ENCODE measurements at places on chromosomes 12 and 14.

GRCh38 chr12:48454667-48455066 is 17.7 kb upstream of the ANP32D start:
- DNase-seq: peak; percentile 41

GRCh38 chr14:37247791-37248461 is 50.2 kb downstream of the MIPOL1 start:
- DNase-seq: no peak

DNA sequence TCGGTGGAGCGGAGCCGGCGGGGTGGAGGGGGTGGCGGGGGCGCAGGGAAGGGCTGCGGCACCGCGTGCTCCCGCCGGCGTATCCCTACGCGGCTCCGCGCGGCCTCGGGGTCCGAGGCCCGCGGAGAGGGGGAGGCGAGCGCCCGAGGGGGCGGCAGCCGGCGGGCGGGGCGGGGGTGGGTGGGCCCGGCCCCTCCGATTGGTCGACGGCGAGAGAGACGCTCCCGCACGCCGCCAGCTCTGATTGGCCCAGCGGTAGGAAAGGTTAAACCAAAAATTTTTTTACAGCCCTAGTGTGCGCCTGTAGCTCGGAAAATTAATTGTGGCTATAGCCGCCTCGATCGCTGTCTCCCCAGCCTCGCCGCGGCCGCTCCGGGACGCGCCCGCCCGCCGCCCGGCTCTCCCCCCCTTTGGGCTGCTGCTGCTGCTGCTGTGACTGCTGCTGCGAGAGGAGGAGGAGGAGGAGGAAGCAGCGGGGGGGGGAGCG is at the start of gene FOXG1:
Gene FOXG1 (plus strand): TSS at position 319 of the 487 bp plus-strand sequence. CDS start 493 bp downstream, outside the sequence.
- no peak for DNase-seq

DNA sequence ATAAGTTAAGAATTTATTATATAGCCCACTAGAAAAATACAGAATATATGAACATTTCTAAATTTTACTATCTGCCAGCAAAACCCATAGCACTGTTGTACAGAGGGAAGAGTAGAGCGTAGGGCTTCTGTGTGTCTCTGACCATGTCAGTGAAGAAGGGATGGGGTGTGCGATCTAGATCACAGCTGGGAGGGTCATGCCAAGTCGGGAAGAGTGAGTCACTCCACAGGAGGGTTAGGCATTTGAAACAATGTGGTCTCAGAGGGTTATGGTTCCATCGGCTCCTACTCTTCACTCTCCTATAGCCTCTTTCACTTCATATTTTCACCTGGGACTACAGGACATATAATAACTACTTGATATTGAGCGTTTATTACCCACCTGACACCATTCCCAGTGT is 185.1 kb upstream of the DDHD1 start:
- DNase-seq: no peak

DNA sequence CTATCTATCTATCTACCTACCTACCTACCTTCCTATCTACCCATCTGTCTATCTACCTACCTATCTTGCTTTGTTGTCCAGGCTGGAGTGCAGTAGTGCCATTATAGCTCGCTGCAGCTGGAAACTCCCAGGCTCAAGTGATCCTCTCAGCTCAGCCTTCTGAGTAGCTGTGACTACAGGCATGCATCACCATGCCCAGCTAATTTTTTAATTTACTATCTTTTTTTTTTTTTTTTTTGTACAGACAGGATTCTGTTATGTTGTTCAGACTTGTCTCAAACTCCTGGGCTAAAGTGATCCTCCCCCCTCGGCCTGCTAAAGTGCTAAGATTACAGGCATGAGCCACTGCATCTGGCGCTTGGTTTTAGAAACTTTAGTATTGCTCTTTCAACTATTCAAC is 762.4 kb downstream of the SLC6A15 start:
- DNase-seq: no peak

DNA sequence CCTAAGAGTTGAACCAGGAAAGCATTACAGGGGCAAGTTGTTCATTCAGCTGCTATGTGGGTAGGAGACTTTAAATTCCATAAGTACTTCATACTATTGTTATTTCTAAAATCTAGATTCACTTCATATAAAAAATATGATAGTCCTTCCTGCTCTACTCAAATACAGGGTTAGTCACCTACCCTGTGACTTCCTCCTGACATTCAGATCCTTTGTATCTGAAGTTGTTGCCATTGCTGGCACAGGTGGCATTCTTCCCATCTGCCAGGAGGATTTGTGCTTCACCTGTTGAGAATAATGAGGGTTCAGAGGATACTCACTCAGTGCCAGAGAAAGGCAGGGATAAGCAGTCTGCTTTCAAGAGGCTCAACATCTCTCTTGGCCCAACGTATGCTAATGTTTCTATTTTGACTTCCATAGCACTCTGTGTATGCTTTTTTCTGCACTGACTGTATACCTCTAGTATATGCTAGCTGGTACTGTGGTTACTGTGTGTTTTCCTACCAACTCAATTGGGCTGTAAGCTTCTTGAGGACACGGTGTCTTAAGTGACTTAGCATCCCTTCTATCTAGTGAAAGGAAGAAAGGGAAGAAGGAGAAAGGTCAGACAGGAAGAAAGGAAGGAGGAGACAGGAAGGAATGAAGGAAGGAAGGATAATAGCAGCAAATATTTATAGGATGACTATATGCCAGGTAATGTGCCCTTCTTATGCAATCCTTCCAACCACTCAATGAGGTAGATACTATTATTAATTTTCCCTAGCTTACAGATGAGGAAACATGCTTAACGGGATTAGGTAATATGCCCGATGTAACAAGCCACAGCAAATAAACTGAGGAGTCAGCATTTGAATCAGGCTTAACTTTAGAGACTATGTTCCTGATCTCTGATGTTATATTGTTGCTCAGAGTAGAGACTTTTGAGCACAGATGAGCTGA is 38.5 kb upstream of the FGF6 start:
- no peak for DNase-seq

- DNase-seq: no peak
Observed at GRCh38 chr12:31558521-31558920, 32.4 kb downstream of the DENND5B start.

- DNase-seq: no peak
Observed at GRCh38 chr14:99758121-99758821, 34.9 kb upstream of the EML1 start.

DNA sequence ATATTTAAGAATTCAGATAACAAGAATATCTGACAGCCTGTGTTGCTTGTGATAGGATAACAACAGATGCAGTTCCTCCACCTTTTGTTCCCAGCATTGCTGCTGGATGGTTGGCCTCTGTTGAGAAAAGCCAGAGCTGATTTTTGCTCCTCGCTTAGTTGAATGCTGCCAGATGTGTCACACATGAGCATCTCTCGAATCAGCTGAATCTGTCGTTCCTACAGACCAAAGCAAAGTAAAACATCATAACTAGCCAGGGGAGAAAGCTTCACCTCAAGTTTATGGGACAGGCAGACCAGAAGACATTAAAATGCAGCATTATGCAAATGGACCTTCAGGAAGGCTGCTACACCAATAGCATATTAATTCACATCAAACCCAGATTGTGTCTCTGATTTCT is 20.1 kb downstream of the RACGAP1 start:
- DNase-seq: no peak

- DNase-seq: peak; percentile 12
Observed at GRCh38 chr12:99810718-99811593, 163.4 kb downstream of the GARIN6 start.

- DNase-seq: no peak
Observed at GRCh38 chr14:56801920-56802319, 8.4 kb downstream of the OTX2 start.

GRCh38 chr14:79375356-79375755 is 835.9 kb downstream of the DIO2 start:
- no peak for DNase-seq

DNA sequence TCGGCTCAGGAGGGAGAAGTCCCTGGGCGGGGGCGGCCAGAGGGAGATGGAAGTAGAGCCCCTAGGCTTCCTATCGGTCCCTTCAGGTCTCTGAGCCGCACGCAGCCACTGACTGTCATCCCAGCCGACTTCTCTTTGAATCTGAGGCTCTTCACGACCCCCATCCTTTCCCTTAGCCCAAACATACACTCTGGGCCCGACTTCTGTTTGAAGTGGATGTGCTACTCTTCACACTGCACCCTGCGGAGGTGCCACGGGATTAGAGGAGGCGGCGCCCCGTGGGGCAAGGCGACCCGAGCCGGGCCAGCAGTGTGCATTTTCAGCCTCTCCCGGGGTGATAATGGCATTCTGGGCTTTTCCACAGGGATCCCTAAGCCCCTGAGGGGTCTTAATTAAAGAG is 6.0 kb upstream of the DACT1 start:
- no peak for DNase-seq

- DNase-seq: no peak
Observed at GRCh38 chr12:63387771-63388170, 236.8 kb upstream of the AVPR1A start.

- DNase-seq: no peak
Observed at GRCh38 chr12:66740732-66741131, 61.9 kb upstream of the GRIP1 start.

DNA sequence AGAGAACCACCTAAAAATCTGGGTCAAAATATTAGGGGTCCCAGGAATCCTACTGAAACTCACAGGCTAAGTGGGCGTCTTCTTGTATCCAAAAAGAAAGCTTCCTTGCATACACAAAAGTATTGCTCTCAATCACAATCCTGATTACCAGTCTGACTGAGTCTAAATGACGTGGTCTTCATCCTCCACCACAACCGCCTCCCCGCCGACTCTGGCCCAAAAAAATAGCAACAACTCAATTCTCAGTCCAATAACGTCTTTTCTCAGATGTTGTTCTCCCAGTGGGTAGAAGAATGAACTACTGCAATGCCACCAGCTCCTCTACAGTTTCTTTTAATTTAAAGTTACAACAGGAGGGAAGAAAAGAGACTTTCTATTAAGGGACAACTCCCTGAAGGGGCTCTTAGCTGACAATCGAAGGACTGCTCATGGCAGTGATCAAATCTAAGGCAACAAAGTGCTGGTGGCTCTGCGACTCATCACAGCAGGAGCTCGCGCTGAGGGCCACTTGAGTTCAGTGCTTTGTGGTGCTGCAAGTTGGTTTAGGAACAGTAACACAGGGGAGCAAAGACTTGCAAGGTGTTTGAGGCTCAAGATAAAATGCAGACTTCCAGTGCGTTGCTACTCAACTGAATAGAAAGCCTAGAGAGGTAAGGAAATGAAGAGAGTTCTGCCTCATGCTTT is 394.1 kb downstream of the BCAT1 start:
- DNase-seq: no peak

GRCh38 chr12:109807954-109808643 is 25.1 kb downstream of the TRPV4 start:
- no peak for DNase-seq

GRCh38 chr12:122227341-122227740 is 1.5 kb upstream of the DIABLO start:
- DNase-seq: no peak

- no peak for DNase-seq
Observed at GRCh38 chr14:90296641-90297040, 35.1 kb downstream of the NRDE2 start.

GRCh38 chr14:38507299-38507698 is 251.4 kb upstream of the CLEC14A start:
- no peak for DNase-seq

DNA sequence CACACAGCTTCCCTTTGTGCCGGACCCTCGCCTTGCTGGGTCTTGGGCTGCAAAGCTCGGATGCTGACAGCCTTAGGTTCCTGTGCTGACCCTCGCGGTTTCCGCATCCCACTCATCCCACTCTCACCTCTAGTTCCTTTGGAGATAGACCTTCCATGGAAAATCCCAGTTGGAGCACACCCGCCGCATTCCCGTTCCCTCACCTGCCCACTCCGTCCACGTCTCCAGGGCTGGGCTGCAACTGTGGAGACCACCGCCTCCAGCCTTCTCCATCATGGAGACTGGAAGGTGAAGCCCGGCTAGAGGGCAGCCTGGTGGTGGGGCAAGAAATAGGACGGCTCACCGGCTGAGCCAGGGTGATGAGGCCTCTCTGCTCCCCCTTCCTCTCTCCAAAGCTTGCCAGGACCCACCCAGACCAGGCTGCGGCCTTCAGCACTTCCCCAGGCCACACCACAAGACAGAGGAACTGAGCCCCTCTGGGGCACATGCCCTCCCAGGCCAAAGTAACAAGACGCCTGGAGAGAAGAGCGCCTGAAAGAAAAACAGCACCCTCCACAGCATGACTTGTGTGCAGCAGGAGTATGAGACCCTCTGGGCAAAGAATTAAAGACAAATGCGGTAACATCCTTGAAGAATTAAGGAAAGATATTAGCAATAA is 15.0 kb downstream of the TMEM121 start:
- DNase-seq: no peak

GRCh38 chr14:51539571-51540037 is 112.1 kb upstream of the FRMD6 start:
- DNase-seq: peak; percentile 86

DNA sequence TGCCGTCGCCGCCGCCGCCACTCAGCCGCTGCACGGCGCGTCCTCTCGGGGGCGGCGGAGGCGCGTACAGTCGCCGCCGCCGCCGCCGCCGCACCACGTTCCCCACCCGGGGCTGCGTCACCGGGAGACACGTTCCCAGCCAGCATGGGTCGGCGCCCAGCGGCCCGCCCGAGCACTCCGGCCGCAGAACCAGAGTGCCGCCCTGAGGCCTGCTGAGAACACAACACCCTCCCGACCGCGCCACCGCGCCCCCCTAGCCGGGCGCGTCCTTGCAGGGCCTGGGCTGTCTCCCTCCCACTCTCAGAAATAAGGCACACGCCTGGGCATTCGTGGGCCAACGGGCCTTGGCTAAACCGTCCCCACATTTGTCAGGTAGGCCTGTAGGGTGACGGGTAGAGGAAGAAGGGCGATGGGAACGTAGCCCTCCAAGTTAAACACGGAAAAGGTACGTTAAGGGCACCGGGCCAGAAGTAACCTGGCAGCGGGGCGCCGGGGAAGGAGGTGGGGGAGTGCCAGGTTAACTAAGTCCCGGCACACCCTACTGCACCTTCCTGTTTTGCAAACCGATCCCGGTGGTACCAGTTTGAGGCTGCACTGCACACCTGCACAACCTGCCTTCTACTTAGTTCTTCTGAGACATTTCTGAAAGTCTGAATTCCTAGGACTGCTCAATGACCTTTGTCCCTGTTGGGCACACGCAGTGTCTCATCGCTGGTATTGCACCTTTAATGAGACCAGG is at the start of gene MAP4K5:
Gene MAP4K5 (minus strand): TSS at position 68 of the 739 bp plus-strand sequence. CDS start 520 bp downstream, outside the sequence.
- peak; percentile 57 for DNase-seq

DNA sequence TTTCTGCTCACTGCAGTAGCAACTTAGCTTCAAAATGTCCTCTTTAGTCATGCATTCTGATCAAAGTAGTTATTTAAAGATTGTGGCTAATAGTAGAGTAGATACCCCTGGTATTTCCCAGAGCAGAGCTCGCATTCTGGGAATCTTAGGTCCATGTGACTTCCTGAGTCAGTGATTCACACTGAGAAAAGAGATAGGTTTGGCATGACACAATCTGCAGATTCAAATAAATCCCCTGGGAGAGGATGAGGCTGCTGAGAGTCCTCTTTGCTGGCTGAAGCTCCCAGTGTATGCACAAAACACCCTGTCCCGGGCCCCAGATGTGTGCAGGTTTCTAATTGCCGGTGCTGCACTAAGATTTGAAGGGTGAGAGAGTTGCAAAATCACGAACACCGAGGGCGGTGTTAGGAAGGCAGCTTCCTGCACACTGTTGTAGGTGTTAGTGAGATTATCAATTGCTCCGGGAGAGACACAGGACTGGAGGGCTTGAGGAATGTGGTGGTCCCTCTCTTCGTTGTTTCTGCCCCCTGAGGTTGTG is 233.2 kb downstream of the NRXN3 start:
- DNase-seq: no peak

GRCh38 chr14:29461506-29461905 is 466.1 kb downstream of the PRKD1 start:
- DNase-seq: no peak
